ENCODE measurements at places on chromosomes 3 and 15. TPM values are rescaled to one million over a fixed set of nuclear protein-coding genes. Genes with fewer than 3 reads are reported as not detected.

NPRL2 gene
- total RNA-seq = 12.3 TPM

GRCh38 chr15:38461066-38461833 is 7.3 kb downstream of the FAM98B start:
- DNase-seq = peak; percentile 57

GRCh38 chr15:80250614-80251427 is 1.2 kb downstream of the CTXND1 start:
- no peak for DNase-seq

DNA sequence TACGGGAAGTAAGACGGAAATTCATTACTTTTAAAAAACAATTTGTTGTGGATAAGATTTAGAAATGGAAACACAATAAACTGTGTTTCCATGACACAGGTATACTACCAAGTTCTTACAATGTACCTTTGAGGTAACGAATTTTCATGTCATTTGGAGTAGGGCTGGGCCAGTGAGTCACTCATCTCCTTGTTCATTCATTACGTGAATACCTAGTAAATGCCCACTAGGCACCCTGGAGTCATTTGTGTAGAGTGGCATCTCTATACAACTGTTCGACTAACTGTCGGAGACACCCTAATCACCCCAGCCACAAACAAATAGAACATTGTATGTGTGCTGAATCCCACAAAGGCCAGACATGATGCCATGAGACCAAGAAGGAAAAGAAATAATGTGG is 94.8 kb downstream of the IGF1R start:
- no peak for DNase-seq

DNA sequence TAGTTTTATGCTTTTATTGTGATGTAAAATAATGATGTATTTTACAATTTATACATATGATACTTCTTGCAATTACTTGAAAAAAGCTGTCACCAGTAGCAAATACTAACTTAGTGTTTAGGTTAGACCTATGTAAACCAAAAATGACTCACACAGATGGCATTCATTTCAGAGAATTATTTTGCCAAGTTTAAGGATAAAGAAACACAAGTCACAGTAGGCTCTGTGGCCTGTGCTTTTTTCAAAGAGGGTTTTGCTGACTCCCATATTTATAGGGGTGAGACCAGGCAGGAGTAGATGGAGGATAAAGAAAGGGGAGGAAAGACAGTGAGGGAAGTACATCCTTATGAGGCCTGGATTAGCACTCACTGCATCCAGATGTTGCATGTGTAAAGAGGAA is 356.6 kb upstream of the NPAP1 start:
- no peak for DNase-seq

DNA sequence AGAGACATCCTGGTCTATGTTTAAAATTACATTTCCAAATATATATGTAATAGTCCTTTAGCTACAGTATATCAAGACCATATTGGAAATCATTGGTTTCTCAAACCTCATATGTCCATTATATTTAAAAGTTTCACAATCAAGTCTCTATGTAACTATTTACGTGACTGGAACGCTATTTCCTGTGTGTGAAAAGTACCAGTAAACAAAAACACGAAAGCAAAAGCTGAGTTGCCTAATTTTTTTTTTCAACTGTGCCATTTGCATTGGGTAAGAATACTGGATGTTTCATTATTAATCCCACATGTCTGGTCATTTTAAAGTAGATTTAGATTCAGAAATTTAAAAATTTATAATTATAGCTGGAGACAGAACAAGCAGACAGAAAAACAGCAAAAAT is 381.4 kb downstream of the TBC1D5 start:
- DNase-seq = no peak

GRCh38 chr3:151687076-151687475 is 46.7 kb upstream of the AADACL2 start:
- DNase-seq = no peak

Measured in dermis microvascular lymphatic vessel endothelial cell (primary cell).